Daoy (cell line): ENCODE measurements at places on chromosomes 3 and 15. TPM values are rescaled to one million over a fixed set of nuclear protein-coding genes. Genes with fewer than 3 reads are reported as not detected.
A peak's percentile ranks its signal among the peaks of the same experiment; 100 is the strongest.

- peak; percentile 74 for DNase-seq
Observed at GRCh38 chr15:62896380-62896866, 146.1 kb upstream of the TPM1 start.

GRCh38 chr3:166837535-166837934 is 542.6 kb downstream of the ZBBX start:
- DNase-seq = no peak

DNA sequence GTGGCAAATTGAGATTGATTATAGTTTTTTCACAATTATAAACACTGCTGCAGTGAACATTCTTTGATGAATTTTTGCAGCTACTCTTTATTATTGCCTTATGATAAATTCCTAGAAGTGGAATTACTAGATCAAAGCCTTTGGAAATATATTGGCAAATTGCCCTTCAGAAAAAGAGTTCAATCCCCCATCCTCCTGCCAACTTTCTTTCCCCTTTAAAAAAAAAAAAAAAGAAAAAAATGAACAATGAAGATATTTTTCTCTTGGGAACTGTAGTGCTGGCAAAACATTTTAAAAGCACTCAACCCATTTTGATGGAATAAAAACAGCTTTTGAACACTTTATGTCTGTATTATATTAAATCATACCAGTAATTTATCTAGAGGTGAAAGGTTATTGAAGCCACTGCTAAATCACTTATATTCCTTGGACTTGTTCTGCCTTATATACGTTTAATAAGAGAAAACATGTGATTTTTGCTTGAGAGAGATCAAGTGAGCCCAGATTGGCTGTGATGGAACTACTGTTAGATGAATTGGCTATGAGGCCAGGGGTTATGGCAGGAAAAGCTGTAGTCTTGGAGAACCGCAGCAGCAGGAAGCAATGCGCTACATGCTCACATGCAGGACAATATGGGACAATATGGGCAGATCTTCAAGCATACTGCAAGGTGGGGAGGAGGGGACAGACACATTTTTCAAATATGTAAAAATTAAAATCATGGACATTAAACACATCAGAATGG is 212.8 kb upstream of the C2CD4B start:
- DNase-seq = no peak

DNA sequence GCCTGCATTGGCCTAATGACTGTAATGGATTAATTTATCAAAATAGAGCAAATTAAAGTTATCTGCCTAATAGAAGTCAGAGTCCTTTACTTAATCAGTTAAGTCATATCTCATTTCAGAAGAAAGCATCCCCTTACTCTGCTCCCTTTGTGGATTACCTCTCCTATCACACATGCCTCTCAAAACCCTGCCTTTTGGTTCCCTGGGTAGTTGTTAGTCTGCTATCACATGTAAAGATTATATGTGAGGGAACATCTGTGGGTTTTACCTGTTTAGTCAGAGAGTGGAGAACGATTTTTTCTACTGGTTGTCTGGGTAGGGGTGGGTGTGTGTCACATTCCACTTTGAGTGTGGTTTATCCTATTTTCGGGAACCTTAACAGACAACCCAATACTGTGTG is 16.4 kb downstream of the UBE2E2 start:
- DNase-seq = no peak

DNA sequence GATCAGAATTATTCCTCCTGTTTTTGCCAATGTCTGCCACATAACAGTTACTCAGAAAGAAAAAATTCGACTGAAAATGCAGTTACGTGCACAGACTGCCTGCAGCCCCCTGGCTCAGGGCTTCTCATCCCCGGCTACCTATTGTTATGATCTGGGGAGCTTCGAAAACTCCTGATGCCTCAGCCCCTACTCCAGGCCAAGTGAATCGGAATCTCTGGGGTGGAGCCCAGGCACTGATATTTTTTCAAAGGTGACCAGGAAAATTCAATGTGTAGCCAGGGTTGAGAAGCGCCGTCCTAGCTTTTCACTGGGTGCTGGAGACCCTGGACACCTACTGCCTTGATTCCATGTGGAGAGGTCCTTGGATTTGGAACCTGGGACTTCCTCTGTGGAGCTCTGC is 8.5 kb downstream of the ADAMTS17 start:
- DNase-seq = no peak

DNA sequence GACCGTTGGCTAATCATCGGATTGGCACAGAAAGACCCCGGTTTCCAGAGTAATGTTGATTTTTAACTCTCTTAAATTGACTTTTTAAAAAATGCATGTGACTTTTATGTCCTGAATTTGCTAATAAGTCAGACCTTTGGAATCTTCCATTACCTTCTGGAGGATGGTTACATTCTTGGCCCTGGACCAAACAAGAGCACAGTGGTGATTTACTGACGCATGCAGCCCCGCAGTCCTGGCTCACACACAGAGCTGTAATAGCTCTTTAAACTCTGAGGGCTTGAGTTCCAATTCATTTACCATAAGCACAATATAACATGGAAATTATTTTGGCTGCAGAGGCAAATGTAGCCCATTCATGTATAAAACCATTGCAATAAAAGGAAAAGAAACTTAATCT is 25.1 kb downstream of the SOX14 start:
- peak; percentile 28 for DNase-seq

The CHRD gene
- 0.11 and 1.6 TPM in 2 replicates for total RNA-seq

The ST8SIA2 gene
- total RNA-seq = 2.9 and 6.4 TPM in 2 replicates

- no peak for DNase-seq
Observed at GRCh38 chr15:57625703-57626448, 34.2 kb downstream of the MYZAP start.
